ENCODE measurements at places on chromosomes 6 and 20.
A peak's percentile ranks its signal among the peaks of the same experiment; 100 is the strongest.

DNA sequence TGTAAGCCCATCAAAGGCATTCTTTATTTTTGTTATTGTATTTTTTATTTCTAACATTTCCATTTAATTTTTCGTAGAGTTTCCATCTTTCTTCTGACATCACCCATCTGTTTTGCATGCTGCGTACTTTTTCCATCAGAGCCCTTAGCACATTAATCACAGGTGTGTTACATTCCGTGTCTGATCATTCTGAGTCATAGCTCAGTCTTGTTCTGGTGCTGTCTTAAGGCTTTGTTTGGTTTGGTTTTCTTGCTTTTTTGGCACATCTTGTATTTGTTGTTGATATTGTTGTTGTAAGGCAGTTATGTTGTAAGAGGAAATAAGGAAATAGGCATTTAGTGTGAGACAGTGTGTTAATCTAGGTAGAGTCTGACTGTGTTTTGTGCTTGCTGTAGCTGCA lies 214.6 kb upstream of the CDH4 start:
- DNase-seq: no peak

DNA sequence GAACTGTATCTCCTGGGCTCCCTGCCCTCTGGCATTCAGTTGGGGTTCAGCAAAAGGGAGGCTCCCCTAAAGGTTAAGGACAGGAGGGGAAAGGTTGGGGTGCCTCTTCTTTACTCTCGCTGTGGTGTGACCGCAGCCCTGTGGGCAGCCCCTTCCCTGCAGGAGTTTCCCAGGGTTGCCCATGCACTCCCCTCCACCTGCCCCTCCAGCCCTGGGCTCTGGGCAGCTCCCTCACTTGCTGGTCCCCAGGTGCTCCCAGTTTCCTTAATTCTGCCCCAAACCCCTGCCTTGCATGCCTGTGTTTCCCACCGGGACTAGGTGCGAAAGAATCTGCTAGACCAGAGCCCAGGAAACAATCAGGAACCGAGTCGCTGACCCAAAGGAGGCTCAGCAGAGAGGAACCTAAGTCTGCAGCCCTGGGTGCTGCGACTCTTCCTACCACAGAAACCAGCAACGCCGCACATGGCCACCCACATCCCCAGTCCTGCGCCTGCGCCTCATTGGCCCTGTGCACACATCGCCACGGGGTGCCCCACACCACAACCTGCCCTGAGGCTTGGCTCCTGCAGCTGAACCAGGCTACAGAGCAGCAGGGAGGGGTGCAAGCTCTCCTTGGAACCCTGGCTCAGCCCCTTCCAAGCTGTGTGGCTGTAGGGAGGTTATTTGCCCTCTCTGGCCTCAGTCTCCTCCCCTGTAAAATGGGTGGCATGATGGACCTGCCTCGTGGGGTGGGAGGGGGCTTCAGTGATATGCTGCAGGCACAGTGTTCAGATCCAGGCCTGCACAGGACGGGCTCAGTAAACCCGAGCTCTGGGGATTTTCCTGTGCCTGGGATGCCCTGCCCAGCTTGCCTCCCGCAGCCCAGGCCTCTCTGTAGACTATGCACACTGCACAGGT lies 487.6 kb downstream of the PREX1 start:
- DNase-seq: no peak

GRCh38 chr6:81172056-81172740 lies 580.3 kb downstream of the TENT5A start:
- peak; percentile 83 for DNase-seq

DNA sequence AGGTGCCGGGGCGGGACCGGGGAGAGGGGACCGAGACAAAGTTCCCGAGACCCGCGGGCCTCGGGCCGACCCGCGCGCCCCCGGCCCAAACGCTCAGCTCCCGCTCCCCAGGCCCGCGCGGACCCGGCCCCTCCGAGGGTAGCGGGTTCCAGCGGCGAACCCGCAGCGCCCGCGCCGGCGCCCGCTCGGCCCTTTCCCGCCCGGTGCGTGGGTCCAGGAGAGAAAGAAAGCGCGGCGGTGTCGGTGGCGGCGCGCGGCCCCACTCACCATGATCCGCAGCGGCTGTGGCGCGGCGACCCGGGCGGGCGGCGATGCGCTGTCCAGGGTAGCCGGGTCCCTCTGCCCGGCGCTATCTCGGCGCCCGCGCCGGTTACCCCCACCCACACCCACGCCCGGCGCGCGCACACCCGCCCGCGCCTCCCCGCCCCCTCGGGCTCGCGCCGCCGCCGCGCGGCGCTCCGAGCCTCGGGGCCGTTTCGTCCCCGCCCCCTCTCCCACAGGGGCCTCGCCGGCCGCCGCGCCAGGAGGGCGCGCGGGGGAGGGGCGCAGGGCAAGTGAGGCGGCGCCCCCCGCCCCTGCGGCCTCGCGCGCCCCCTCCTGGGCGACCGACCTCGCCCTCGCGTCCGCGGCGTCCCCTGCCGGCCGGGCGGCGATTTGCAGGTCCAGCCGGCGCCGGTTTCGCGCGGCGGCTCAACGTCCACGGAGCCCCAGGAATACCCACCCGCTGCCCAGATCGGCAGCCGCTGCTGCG lies at the start of gene ELOVL2:
Gene ELOVL2, minus strand, starts transcription at position 345 of the 751 bp plus-strand sequence. Its CDS starts 75 bp downstream, at position 270.
- DNase-seq: peak; percentile 12

- peak; percentile 98 for DNase-seq
Observed at GRCh38 chr6:4664117-4664626, 112.0 kb upstream of the CDYL start.

- no peak for DNase-seq
Observed at GRCh38 chr6:22621028-22621427, 51.7 kb downstream of the HDGFL1 start.

- no peak for DNase-seq
Observed at GRCh38 chr6:143362192-143362558, 88.3 kb downstream of the ADAT2 start.

DNA sequence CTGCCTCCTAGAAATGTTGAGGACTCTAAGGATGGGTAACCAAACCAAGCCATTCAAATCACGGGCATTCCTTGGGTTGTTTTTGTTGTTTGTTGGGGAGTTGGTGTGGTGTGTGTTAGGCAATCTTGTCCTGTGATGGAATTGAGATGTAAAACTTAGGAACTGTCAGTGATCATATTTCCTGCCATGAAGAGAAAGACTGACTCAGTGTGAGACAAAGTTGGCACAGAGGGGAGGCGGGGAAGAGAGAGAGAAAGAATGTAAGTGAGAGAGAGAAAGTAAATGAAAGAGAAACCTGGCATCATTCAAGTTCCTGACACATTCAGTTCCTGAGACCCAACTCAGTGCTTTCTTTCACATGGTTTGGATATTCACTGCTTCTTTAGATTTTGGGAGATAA lies 21.6 kb upstream of the FBXO30 start:
- DNase-seq: peak; percentile 55

DNA sequence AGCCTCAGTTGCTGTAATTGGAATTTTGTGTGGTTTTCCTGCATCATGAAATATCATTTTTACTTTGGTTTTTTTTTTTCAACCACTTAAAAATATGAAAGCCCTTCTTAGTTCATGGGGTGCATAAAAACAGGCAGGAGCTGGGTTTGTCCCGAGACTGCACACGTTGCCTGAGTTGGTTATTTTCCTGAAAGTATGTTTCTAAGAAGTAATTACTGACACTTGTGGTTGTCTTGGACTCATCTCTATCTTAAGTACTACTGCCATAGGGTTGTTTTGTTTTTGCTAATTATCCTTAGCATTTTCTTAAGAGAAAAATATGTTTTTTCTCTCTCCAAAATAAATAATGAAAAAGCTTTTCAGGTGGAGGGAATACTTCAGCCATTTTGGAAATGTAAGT lies 40.1 kb downstream of the FAM120B start:
- DNase-seq: no peak

DNA sequence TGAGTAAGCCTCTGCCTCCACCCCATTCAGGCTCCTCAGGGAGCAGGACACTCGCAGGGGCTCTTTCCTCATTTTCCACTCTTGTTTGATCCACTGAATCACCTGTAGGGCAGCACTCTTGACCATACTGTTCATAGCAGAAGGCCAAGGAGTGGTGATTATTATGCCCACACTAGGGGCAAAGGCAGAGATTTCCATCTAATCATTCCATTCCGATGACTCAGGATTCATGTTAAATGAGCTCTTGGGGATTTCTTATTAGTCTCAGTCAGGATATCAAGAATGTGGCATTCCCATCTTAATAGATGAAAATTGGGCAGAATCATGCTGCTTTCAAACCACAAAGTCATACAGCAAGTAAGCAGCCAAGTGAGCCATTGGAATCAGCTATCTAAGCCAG lies 101.9 kb upstream of the MOCS1 start:
- DNase-seq: no peak

DNA sequence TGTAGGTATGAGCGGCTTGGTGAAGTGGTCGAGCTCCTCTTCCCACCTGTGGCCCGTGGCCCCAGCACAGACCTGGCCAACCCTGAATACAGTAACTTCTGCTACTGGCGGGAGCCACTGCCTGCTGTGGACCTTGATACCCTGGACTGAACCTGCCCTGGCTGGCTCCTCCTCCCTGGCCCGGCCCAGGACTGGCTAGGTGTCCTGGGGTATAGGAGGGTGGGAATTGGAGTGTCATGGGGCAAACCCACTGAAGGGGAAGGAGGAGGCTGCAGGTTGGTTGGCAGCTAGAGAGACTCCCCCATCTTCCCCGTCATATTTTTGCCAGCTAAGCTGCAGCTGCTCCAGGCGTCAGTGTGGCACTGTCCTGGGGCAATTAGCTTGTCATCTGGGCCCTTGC lies 7.9 kb downstream of the EMILIN3 start:
- DNase-seq: no peak

DNA sequence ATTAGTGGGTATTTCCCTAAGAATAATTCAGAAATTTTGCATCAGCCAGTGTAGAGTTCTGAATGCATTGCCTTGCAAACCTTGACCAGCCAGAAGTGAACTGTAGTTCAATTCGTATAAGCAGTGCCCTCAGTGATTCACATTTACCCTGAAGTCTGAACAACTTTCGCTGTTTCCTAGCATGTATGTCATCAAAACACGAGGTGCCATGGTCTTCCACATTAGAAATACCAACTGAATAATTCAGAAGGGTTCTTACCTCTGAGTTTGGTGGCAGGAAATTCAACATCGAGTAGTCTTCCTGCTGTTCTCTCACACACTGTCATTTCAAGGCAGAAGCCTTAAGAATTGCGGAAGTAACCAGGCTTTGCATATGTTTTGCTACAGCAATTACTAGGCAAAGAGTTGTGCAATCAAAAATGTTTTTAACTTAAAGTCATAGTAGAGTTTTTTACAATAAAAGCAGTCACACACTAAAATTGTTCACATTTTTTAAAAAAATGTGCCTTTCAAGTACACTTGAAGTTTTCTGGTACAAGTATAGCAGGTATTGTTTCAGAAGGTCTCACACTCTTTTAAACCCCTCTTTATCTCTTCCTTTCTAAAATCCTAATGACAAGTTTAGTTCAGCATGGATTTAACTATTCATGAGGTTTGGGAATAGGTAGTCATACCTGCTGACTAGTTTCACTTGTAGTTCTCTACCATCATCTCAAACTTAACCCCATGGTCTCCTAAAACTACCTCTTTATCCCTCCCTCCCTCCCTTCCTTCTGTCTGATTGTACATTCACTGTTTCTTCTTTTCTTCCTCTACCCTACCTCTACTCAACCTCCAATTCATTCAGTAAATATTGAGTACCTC lies 118.3 kb downstream of the STXBP5 start:
- DNase-seq: peak; percentile 9

GRCh38 chr6:27667016-27667656 lies 194.2 kb upstream of the ZNF184 start:
- DNase-seq: no peak

- DNase-seq: no peak
Observed at GRCh38 chr6:41269716-41270115, 16.8 kb downstream of the TREM1 start.

DNA sequence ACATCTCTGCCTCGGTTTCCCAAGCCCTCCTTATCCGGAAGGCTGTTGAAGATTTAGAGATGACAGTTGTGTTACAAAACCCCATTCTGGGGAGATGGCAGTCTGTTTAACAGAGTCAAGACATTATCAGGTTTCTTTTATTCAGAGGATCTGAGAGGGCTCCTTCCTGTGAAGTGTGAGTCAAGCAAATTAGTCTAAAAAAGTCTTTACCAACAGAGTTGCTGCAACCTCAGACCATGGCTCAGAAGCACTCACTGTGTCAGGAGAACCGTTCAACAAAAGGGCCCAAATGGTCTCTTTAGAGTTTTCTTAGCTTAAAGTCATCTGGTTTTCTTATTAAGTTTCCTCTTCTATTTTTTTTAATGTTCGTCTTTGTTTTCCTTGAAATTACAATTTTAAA lies 717.8 kb downstream of the EPM2A start:
- DNase-seq: no peak

DNA sequence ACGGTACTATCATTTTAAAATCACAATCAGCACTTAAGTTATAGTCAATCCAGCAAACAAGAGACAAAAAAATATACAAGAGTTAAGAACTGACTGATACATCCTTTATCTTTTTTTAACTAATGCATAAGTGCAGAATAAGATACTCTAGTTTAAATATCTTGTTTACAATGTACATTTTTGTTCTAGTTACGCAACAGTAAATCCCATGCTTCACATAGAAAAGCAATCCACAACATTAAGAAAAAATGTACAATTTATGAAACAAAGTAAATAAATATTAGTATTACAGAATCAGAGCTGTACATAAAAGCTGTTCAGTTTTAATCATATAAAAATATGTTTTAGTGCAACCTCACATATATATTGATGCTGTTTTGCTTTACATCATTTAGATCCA lies 192.6 kb downstream of the HIVEP2 start:
- no peak for DNase-seq

DNA sequence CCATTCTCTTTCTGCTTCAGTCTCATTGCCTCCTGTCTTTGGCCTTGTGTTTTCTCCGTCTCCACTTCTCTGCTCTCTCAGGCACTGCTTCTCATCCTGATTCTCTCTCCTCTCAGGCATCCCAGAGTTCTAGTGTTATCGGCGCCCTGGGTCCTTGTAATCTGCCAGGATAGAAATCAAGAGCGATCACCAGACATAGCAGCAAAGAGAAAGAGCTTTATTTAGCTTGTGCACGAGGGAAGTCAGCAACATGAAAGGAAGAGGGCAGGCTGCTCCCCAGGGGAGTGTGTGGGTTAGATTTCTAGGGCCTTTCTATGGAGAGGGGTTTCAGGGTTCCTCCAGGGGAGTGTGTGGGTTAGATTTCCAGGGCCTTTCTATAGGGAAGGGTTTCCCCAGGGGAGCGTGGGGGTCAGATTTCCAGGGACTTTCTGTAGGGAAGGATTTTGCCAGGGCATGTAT lies 32.5 kb downstream of the SUN5 start:
- no peak for DNase-seq

- DNase-seq: peak; percentile 54
Observed at GRCh38 chr6:136866872-136867416, 44.6 kb downstream of the PEX7 start.

DNA sequence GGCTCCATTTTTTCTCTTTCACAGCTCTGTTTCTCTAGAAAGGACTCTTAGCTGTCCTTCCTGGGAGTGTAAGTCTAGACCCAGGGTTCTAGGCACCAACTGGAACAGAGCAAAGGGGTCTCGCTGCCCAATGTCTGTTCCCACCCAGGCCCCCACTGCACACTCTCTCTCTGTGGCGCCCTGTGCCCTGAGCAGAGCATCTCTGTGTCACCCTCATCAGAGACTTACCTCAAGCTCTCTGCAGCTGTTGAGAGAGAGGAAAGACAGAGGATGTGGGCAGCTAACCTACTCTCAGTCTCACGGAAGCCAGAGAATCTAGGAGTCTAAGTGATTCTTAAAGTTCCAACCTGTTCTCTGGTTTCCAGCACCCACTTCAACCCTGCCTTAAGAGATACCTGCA lies 9.5 kb downstream of the NCR2 start:
- DNase-seq: no peak

GRCh38 chr6:64040113-64040512 lies 404.5 kb downstream of the PHF3 start:
- no peak for DNase-seq

- peak; percentile 73 for DNase-seq
Observed at GRCh38 chr6:44646355-44646754, 258.8 kb downstream of the CDC5L start.

GRCh38 chr6:94735270-94735669 lies 842.1 kb upstream of the MANEA start:
- no peak for DNase-seq
